Right cardiac atrium (tissue), 5 donors: ENCODE measurements at places on chromosomes 16 and 17. TPM values are rescaled to one million over a fixed set of nuclear protein-coding genes. Genes with fewer than 3 reads are reported as not detected.

GRB7 gene
- 1.3 TPM for total RNA-seq

KRT20 gene
- not detected for total RNA-seq

ACAP1 gene
- total RNA-seq: 22.5 TPM

DOC2A gene
- 0.41 TPM for total RNA-seq

RND2 gene
- 2.9 TPM for total RNA-seq

HOXB4 gene
- 0.42 TPM for total RNA-seq

BCL6B gene
- 16.8 TPM for total RNA-seq

TAT gene
- not detected for total RNA-seq
